ENCODE measurements at places on chromosomes 16 and 17.
A peak's percentile ranks its signal among the peaks of the same experiment; 100 is the strongest.

DNA sequence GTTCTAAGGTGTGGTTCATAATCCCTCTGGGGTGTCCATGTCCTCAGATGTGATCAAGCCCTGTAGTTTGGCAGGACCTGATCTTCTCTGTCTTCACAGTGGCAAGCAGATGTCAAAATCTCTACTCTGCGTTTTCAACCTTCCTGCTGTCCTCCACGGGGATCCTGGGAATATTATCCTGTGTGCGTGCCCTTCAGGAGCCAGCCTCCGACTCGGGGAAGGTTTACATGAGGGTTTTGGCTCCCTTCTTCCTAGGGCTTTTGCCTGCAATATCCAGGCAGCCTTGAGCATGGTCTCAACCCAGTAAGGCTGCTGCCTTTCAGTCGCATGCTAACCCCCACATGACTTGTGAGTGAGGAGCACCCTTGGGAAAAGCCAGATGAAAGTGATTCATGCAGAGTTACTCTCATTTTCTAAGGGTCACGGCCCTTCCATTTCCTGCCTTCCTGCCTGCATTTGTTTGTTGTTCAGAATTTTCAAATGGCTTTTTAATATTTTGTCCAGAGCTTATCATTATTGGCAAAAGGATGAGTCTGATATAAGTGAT, 202.2 kb upstream of the CHMP6 start:
- no peak for DNase-seq

- peak; percentile 86 for DNase-seq
Measured at GRCh38 chr17:32253117-32253611, 12.5 kb upstream of the RHBDL3 start.

GRCh38 chr16:84059946-84060901, 17.6 kb upstream of the SLC38A8 start:
- DNase-seq = no peak

GRCh38 chr16:67731071-67731752, 12.1 kb upstream of the GFOD2 start:
- DNase-seq = no peak

GRCh38 chr16:74020095-74020670, 276.4 kb upstream of the PSMD7 start:
- no peak for DNase-seq

DNA sequence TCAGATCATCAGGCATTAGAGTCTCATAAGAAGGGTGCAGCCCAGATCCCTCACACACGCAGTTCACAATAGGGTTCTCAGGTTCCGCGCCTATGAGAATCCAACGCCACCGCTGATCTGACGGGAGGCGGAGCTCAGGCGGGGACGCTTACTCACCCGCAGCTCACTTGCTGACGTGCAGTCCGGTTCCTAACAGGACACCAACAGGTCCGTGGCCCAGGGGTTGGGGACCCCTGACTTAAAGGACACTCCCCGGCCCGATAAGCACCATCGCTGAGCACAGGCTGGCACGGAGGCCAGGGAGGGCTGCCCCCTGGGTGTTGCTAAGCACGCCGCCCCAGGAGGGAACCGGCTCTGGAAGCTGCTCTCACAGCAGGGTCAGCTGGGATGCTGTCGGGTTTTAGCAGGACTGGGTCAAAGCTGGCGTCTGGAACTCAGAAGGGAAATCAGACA, 30.1 kb upstream of the BAHCC1 start:
- DNase-seq = no peak

- no peak for DNase-seq
Measured at GRCh38 chr17:65518256-65518655, 43.2 kb downstream of the AXIN2 start.

GRCh38 chr16:54160939-54161897, 125.4 kb downstream of the IRX3 start:
- no peak for DNase-seq

GRCh38 chr17:228951-229708, 47.7 kb upstream of the DOC2B start:
- DNase-seq = no peak

DNA sequence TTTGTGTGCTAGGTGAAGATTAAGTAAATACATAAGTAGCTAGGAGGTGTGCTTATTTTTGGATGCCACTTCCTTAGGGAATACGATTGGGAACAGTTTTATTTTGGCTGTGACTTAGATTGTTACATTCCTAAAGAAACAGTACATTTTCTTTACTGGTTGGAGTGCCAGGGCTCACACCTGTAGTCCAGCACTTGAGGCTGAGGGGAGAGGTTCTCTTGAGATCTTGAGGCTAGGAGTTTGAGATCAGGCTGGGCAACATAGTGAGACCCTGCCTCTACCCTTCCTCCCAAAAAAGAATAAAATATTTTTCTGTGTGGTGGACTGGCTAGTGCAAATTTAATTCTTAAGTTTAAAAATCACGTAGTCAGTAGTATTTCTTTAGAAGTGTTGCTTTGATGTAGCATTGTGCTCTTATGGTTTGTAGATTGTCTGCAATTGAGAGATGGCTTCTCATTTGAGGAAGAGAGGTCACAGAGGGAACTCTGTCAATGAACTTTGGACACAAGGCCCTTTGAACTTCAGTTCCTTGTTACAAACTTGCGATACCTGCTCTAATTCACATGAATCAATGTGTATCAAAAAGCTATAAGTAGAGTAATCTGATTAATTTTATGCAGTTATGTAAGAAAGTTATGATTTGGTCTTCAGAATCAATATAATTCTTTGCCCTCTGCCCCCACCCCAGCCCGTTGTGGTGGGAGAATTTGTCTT, 7.1 kb downstream of the HAPSTR1 start:
- DNase-seq = no peak

GRCh38 chr17:8997994-8998628, 23.2 kb upstream of the NTN1 start:
- peak; percentile 91 for DNase-seq

- no peak for DNase-seq
Measured at GRCh38 chr16:79776243-79776847, 175.8 kb upstream of the MAF start.

DNA sequence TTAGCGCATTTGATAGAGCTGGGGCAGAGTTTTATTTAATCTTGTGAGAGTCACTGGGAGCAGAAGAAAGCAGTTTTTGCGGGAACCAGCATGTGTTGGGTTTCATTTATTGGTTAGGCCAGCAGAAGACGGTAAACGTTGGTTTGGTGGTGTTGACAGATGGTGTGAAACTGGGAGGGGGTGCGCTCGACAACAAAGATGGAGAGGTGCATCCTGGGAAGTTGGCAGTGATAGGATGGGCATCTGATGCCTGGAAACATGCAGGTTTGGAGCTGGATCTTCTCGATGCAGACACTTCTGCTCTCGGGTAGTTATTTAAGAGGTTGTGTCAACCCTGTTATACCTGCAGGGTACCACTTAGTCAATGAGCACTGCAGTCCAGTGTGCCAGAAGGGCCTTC, 24.9 kb upstream of the CLEC18A start:
- DNase-seq = no peak
